ENCODE measurements at places on chromosomes 2 and 18.

DNA sequence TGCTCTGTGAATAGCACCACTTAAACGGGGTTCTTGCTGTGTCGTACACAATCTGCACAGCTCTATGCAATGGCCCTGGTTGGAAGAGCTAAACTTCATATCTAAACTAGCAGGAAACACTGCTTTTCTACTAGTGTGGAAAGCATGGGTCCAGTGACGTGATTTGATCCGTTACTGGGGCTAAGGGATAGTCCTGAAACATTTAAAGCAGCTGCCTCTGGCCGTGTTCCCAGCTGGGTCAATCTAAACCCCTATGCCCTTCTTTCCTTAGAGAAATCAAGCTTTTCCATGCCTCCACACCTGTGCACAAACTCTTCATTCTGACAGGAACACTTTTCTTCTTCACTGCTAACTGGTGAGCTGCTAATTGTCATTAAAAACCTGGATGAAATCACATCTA lies 5.4 kb upstream of the IGFBP5 start:
- DNase-seq, result no peak

GRCh38 chr2:230589025-230589424 lies 123.6 kb upstream of the CAB39 start:
- DNase-seq, result no peak

- no peak for DNase-seq
Observed at GRCh38 chr2:9230051-9230802, 23.6 kb downstream of the ASAP2 start.

DNA sequence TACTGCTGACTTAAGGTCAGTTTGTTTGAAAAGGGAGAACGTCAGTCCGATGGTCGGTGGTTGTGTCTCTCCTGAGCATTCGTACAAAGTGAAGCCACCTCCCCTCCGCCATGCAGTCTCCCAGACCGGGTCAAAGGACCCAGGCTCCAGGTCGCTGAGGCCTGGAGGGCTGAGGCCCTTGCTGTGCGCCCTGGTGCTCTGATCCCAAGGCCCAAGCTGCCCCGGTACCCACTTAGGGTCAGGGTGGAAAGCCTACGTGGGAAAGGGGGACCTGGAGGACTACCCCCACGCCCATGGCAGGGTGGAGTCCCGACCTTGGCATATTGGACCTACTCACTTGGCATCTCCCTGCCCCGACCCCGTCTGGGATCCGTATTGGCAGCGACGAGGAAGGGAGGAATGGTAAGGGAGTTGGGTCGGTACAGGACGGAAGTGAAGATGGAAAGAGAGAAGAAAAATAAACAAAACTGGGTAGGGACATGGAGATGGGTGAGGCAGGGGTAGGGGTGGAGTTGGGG lies 8.0 kb upstream of the SIX3 start:
- DNase-seq, result no peak

GRCh38 chr2:235560345-235560744 lies 66.5 kb downstream of the AGAP1 start:
- DNase-seq, result no peak

DNA sequence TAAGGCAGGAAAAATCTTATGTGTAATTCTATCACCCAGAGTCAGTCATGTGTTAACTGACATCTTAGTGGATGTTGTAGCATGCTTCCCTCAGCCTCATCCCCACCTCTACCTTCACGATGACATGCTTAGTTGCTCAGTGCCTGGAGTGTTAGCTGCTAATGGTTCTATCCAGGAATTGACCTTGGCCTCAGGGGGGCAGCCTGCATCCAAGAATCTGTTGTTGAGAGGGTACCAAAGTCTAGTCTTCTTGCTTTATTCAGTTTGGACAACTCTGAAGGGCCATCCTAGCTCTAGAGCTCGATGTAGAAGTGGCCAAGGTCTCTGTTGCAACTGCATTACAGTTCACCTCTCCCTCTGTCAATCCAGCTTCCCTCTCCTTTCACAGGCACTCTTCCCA lies 61.2 kb downstream of the ACYP2 start:
- peak; percentile 52 for DNase-seq

- DNase-seq, result no peak
Observed at GRCh38 chr2:29273004-29273684, 157.9 kb downstream of the CLIP4 start.

- DNase-seq, result no peak
Observed at GRCh38 chr18:79327199-79327721, 68.5 kb upstream of the NFATC1 start.

DNA sequence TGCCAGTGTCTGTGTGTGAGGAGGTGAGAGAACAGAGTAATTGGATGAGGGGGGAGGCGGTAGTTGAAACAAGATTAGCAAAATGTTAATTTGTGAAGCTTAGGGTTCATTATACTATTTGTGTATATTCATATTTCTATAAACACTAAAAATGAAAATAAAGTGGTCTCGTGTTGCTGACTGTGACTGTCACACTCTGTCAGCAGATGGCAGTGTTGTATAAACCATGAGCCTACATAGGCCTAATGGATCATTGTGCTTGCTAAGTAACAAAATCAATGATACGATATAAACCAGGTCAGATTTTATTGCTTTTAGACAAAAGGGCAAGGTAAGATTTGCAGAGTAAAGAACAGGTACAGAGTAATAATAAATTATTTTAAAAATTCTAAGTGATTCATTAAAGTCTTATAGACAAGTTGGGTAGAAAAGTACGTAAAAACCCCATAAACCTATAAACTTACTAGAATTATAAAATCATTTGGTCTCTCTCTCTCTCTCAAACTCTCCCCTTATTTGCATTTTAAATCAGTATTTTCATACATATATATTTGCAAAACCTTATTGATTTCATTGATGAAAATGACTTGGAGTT lies 182.7 kb downstream of the RPIA start:
- peak; percentile 64 for DNase-seq

GRCh38 chr2:27960237-27960912 lies 69.8 kb downstream of the BABAM2 start:
- peak; percentile 91 for DNase-seq

- no peak for DNase-seq
Observed at GRCh38 chr2:202101026-202101579, 28.0 kb downstream of the KIAA2012 start.

- DNase-seq, result no peak
Observed at GRCh38 chr2:65292461-65293011, 64.9 kb downstream of the ACTR2 start.

DNA sequence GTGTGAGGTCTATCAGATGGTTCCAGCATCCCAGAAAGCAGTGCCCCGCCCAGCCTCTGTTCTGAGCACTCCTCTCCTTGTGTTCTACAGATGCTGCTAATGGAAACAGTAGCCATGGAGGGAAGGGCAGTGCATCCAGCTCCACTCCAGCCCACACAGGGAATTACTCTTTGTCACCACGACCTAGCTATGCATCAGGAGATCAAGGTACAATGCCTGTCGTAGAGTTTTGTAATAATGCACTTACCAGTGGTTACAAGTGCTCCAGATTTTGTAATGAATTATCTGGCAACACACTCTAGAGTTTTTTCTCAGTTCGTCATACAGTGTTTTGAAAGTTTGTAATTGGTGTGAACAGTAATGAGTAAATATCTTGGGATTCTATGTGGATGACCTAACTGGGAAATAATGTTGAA lies 161.1 kb downstream of the ESCO1 start:
- DNase-seq, result no peak

DNA sequence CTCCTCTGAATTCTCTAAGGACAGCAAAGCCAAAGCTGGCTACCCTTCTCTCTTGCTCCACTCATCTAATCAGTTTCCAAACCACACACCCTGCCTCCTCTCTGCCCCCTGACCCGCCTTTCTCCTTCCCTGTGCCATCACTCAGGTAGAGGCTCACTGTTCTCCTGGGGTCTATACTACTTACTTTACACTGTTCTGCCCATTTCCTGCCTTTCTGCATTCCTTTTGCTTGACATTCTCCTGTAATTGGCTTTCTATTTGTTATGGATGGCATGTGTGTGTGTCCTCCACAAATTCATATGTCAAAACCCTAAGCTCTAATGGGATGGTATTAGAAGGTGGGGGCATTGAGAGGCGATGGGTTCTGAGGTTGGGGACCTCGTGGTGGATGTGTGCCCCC lies 675.2 kb upstream of the ID2 start:
- no peak for DNase-seq

GRCh38 chr2:42189235-42189566 lies 20.0 kb downstream of the EML4 start:
- no peak for DNase-seq

- DNase-seq, result no peak
Observed at GRCh38 chr2:122079844-122080243, 324.4 kb downstream of the TSN start.

DNA sequence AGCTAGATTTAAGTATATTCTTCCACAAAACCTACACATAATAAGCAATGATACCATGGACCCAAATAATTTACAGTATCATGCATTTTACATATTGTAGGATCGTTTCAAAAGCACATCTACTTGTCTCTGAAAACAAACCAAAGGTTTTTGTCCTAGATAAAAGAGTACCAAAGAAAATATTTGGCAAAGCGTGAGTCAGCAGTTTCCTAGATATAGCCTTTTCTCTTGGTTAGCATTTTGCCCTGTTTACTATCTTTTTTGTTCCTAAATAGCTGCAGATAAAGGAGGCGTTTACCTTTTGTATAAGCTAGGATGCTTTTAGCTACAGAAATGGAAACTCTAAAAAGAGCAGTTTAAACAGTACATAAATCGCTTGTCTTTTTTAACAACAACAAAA lies 305.8 kb upstream of the GULP1 start:
- no peak for DNase-seq

DNA sequence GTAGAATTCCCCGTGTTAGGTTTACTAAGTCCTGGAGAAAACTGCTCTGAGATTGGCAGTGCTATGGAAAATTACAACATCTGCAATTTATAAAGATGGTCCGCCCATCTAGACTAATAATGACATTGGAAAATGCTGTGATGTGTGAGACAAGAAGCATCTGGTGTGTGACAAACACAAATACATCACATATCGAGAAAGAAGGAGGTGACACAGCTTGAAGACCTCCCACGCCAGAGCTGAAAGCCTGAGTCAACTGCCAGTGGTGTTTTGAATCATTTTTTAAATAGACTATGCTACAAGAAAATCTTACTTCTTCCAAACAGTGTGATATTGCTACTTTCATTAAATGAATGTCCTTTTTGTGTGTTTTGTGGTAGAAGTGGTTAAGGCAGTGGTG lies 8.6 kb upstream of the ANO7 start:
- no peak for DNase-seq

DNA sequence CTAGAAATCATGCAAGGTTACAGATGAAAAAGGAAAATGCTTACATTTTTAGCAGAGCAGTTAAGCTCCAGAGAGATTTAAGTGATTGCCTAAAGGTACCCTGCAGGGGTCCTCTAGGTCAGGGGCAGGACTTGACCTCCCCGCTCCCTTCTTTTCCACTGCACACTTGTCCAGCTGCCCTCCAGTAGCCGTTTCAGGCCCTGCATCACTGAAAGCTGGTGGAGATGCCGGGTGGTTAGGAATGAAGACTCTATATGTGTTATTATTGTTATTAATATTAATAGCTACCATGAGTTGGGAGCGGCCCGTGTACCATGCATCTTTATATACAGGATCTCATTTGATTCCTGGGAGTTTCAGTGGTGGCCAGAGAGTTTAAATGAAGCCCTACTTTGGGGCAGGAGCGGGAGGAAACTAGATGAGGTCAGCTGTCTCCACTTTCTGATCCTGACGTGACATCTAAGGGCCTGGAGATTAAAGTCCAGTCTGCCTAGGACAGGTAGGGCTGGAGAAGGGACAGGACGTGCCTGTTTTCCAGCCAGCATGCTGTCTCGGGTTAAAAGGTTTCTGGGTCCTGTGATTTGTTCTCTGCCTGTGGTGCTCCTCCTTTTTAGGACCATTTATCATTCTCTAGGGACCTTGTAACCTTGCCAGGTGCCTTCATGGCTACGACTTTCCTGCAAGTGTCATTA lies 2.1 kb downstream of the TMEM37 start:
- no peak for DNase-seq

DNA sequence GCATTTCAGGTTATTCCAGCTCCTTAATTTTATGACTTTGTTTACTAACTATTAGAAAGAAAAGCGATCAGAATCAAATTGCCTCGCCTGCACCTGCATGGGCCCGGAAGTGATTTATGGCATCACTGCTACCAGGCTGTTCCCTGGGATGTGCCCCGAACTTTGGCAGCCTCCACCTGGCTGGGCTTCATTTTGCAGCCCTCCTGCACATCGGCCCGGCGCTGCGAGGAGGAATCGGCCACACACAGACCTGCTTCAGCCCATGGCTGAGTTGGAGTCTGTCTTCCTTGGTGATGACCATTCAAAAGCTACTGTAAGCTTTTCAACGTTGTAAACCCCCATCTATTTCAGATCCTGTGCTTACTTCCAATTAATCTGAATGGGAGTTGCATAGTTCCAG lies 638.0 kb downstream of the RNF144A start:
- no peak for DNase-seq

DNA sequence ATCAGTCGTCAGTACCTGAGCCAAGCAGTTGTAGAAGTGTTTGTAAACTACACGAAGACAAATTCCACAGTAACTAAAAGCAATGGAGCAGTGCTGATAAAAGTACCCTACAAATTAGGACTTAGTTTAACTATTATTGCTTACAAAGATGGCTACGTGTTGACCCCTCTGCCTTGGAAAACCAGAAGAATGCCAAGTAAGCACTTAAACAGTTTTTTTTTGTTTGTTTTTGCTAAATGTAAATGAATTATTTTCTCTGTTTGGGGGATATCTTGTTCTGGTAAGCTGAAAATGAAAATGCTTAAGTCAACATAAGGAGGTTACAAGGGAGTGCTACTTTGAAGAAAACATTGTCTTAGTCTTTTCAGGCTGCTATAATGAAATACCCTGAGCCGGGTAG lies 46.4 kb downstream of the FAM171B start:
- no peak for DNase-seq

DNA sequence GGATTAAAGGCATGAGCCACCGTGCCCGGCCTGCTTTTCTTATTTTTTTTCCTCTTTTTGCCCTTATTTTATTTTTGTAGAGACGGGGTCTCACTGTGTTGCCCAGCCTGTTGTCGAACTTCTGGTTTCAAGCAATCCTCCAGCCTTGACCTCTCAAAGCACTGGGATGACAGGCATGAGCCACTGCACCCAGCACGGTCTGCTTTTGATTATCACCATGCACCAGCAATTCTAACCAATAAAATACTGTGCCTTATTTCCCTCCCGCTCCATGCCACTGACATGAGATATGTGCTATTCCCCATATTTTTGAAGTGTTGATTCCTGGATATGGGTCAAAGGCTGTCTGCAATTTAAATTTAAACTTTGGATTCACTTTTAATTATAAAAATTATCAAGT lies 42.9 kb downstream of the ACYP2 start:
- no peak for DNase-seq

DNA sequence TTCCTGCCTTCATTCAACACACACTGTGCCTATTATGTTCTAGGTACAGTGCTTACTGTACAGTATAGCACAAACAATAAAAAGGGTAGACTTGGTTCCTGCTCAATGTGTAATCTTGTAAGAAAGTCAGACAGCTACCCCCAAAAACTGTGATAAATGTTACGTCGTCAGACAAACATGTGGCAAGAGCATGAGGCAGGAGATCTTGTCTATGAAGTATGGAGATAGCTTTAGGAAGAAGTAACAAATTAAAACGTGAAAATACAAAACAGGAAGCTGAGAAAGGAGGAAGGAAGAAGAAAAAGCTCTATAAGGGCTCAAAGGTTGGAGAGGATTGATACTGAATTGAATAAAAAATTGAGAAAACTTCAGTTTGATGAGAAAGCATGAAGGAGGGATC lies 276.2 kb upstream of the HNRNPA3 start:
- DNase-seq, result no peak

- DNase-seq, result no peak
Observed at GRCh38 chr18:34807106-34807796, 97.2 kb downstream of the DTNA start.

Data from ACHN (cell line).